MCF 10A (cell line): ENCODE measurements at places on chromosomes 13 and 19. TPM values are rescaled to one million over a fixed set of nuclear protein-coding genes. Genes with fewer than 3 reads are reported as not detected.
A peak's percentile ranks its signal among the peaks of the same experiment; 100 is the strongest.

DNA sequence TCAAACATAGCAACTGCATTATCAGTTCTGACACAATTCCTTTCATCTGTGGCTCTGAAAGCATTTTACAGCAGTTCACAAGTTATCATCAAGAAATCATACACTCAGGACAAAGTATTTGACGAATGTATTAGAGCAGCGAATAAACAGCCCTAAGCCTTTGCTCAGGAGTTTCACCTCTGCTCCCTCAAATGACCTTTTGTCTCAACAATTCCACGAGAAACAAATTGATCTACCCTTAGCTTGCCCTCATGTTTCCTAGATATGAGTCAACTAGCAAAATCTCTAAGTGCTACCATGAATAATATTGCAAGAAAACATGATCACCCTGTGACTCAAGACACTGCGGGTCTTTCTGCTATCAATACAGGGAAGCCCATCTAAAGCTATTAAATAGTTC is 396.1 kb downstream of the EFNB2 start:
- DNase-seq = no peak

The KCNN1 gene
- not detected in 2 replicates for total RNA-seq

DNA sequence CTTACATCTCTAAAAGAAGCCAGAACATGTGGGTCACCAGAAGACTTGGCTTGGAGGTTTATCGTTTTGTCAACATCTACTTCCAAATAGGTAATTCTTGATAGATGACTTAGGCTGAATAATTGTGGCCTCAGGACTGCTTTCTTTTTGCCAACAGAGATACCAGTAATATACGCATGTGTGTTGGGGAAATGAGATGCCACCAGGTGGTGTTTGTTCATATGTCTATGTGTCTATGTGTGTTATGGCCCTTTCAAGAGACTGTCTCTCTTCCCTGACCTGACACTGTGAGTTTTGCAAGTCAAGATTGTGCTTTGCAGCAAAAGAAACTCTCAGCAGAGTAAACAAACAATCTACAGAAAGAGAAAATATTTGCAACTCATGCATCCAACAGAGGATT is 31.6 kb upstream of the METTL21C start:
- peak; percentile 44 for DNase-seq

GRCh38 chr19:11225815-11226214 is 13.6 kb upstream of the ANGPTL8 start:
- DNase-seq = no peak

- peak; percentile 1 for DNase-seq
Observed at GRCh38 chr13:33636955-33637670, 180.8 kb upstream of the RFC3 start.

The CGB7 gene
- 2.3 and 2.5 TPM in 2 replicates for total RNA-seq
